ENCODE measurements at places on chromosomes 12 and 14.

DNA sequence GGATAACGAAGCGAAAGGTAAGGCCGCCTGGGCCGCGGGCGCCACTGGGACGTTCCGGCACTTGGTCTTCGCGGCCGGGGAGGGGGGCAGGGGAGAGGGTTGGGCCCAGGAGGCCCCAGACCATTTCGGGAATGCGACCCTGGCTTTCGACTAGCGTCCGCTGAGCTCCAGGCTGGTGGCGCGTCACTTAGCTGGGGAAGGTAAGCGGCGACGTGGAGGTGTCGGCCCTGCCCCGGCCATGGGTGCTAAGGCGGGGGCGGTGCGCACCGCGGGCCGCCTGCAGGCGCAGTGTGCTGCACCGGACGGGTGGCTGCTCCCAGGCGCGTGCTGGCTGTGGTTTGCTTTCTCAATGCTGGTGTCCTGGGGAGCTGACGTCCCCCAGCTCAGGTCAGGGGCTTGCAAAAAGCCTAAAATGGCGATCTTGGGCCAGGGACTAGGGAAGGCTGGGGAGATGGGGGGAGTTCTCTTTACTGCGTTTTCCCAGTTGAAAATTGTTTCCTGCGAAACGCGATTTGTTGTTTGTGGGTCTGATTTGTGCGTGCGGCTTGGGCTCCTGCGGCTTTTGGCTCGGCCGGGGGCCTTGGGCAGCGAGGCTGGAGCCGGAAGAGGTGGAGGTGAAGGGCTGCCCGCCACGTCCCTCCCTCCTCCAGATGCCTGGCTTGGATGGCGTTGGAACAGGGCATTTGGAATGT lies 1.2 kb downstream of the HOXC10 start:
- no peak for DNase-seq

GRCh38 chr14:53772936-53773335 lies 183.7 kb downstream of the BMP4 start:
- DNase-seq: no peak

DNA sequence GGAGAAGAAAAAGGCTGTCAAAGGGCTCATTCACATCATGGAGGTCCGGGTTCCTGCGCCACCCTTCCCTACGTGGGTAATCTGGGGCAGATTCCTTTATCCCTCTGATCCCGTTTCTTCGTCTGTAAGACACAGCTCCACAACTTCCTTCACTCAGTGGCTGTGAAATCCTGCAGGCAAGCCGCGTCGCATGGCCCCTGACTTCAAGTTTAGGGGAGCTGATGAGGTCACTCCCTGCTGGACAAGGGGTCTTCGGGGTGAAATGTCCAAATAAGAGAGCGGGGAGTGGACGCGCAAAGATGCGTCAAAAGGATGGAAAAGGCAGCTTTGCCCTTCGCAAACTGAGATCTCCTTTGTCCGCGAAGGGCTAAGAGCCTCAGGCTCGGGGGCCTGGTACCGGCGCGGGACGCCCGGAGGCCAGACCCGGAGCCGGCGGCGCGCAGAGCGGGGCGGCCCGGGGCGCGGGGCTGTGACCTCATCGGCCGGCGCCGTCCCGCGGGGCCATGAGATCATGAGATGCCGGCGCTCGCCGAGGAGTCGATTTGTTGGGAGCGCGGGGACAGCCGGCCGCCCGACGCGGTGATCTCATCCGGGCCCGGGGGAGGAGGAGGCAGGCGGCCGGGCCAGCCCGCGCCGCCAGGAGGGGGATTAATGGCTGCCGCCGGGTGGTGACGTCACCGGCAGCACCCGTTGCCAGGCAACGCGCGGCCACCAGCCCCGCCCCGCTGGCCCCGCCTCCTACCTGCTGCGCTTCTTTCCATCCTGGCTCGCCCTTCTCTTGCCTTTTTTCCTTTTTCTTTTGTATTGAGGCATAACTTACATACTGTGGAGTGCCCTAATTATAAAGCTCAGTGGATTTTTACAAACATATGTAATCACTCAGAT lies 62.1 kb downstream of the HRK start:
- DNase-seq: peak; percentile 87

DNA sequence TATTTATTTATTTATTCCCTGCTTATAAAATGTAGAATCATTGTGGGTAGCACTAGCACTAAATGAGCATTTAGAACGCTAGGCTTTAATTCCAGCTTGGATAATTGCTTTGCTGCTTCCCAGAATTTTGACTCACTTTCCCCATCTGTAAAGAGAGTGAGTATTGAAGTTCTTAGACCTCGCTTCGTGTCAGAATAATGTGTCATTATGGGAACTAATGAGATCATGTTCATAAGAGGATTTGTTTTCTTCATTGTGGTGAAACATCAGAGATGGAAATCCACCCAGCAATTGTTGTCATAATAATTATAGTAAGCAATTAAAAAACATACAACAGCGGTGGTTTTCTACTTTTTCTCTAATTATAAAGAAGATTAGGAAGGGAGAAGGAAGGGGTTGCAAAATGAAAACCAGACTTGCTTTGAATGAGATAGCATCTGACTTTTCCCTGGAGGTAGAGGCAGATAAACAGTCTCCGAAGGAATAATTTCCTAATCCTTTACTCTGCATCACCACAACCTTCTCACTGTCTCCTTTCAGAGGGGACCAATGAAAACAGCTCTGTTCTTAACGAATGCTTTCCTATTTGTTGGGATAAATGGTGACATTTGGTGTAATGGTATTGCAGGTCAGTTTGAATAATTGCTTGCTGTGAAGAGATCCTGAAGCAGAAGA lies 86.8 kb upstream of the ARHGAP5 start:
- no peak for DNase-seq

GRCh38 chr14:101132588-101132987 lies 229.1 kb upstream of the RTL1 start:
- DNase-seq: no peak

DNA sequence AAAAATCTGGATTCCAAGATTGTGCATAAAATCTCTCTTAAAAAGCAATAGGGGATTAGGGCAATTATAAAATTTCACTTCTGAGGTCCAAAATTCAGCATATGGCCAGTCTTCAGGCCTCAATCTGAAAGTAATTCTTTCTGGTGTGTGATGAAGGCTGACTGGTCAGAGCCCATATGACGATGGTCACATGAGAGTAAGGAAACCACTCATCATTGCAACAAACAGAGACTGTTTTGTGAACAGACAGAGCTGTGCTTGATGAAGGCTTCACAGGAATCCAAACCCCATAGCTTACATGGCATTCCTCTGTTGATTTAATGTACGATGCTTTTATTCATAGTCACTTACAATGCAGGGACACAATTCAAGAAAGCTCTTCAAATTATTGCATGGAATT lies 238.1 kb downstream of the APAF1 start:
- no peak for DNase-seq

- DNase-seq: no peak
Measured at GRCh38 chr14:101196051-101196712, 292.7 kb upstream of the RTL1 start.

DNA sequence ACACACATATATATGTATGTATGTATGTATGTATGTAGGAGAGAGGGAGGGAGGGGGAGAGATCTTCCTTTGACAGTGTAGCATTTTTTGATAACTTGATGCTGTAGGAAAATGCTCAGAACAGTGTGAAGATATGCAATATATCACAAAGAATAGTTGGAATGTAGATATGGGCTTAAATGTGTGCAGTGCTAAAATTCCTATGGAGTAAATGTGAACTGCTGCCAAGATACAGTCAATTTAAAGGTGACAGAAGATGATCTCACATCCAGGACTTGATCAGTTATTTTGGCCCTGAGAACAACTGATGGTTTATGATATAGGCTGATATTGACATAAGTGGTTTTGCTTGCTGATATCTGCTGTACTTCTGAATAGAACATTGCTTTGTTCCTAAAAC lies 84.2 kb downstream of the DAAM1 start:
- DNase-seq: no peak

DNA sequence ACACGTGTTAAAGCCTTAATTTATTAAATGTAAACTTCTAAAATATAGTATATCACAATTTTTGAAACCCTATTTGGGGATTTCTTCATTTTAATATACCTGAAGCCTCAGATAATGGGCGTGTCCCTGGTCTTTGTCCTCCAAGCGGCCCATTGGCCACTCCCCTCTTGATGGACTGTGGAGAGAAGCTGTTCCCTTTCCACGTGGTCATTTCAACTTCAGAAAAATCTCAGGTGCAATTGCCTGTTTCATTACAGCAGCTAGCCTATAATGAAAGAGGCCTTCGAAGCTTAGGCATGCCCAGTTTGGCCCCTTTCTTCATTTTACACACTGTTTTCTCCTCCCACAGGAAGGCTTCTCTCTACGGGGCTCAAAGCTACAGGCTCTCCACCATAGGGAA lies 131.4 kb upstream of the ARHGAP5 start:
- DNase-seq: no peak

DNA sequence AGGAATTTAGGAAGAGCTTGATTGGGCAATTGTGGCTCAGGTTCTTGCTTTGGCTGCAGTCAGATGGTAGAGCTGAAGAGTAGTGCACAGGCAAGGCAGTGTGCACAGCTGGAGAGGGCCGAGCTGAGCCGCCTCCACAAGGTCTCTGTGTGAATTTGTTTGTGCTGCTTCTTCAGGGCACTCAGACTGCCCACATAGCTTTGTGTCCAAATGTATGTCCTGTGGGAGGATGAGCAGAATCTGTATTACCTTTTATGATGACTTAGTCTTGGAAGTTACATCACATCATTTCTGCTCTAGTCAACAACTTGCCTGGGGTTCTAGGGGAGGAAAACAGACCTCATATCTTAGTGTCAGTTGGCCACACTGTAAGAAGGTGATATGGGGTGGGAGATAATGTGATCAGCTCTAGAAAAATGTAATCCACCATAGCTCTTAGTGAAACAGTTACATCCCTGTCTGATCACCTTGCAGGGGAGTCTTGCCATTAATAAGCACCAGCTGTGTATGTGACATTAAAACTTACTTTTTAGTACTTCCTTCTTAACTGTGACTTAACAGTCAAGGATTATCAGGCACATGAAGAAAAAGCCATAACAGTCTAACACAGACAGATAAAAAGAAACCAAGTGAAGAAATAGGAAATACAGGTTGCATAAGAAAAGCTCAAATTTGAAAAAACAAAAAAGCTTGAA lies 53.4 kb downstream of the RCOR1 start:
- DNase-seq: peak; percentile 19

Measured in inflammatory macrophage treated with lipopolysaccharide for 1 hour (primary cell).